ENCODE measurements at places on chromosomes 7 and 10.

DNA sequence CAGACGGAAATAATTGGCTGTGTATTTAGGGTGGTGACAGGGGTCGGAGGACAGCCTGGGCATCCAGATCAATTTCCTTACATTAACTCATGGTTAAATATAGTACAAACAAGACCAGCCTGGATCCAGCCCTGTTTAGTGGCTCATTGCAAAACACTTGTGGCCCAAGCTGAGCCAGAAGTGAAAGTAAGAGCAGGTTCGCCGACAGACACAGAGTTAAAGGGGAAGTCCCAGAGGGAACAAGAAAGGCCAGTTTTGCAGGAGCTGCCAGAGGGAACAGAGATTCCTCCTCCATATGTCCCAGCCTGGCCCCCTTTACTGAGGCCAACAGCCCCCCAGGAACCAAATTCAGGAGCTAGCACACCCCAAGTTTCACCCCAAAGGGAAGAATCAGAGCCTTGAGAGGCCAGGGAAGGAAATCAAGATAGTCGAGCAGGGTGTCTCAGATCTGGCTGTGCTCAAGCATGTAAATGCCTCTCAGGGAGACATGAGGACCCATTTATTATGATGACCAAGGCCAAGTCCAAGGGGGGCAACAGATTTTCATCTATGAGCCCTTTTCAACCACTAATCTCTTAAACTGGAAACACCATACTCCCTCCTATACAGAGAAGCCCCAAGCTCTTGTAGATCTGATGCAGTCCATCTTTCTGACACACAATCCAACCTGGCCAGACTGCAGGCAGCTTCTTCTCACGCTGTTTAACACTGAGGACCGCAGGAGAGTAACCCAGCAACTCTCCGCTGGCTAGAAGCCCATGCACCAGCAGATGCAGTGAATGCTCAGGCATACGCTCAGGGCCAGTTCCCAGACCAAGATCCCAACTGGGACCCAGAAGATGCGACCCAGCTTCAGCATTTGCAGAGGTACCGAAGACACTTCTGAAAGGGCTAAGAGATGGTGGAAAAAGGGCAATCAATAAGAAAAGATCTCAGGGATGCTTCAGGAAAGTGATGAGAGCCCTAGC lies 15.9 kb upstream of the ADCK2 start:
- DNase-seq = no peak

DNA sequence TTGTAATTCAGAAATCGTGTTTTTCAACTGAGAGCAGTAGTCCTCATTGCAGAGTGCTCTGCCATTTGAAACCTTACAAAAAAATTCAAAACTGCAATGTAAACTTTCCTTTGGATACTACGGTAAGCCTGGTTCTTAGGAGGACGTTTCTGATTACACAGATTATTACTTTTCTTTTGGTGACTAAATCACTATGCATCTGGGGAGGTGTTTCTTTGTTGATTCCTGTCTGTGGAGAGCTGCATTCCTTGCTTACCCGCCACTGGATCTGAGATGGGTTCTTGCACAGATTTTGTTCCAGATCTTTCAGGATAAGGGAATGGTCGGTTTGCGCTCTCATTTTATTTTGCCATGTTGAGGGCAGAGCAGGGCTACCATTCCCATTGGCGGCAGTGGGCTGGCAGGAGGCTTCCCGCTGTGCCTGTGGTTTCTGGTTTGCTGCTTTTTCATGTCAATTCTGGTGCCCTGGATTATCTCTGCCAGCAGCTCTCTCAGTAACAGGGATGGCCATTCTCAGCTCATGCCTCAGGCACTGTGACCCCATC lies 485.1 kb downstream of the GLRX3 start:
- DNase-seq = no peak

GRCh38 chr10:119414081-119414611 lies 128.4 kb downstream of the RGS10 start:
- DNase-seq = no peak

DNA sequence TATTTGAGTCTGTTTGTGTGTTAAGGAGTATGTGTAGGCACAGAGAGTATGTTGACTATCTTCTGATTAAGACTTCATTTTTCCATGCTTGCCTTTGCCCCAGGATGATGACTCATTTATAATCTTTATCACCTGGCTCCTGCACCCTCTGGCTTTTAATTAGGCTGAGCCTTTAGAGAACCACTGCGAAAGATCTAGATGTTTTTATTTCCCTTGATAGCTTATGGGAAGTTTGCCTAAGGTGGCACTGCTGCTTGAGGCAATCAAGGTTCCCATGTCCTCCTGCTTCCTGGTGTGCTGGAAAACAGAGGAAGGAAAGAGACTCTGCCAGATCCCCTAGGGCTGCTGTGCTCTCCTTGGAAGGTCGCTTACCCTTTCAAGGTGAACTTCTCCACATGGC lies 114.6 kb downstream of the ARL4A start:
- DNase-seq = no peak

GRCh38 chr10:17548770-17549169 lies 68.4 kb downstream of the HACD1 start:
- DNase-seq = no peak

DNA sequence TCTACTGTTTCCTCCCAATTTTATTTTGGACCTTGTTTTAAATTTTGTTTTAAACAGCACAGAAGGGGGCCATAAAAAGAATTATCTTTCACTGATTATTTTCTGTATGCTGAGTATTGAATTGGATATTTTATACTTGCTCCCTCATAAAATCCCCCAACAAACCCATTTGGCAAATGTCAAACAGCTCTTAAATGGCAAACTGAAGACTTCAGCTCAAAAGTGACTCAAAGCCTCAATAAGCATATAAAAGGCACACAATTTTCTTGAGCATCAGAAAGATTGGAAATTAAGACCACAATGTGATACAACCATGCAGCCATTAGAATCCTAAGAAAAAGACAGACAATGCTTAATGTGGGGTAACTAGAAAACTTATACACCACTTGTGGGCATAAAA lies 199.2 kb downstream of the SEMA3E start:
- no peak for DNase-seq

All from dorsolateral prefrontal cortex (tissue), 122 donors.